Astrocyte (in vitro differentiated cells and primary cell): ENCODE measurements at places on chromosomes 2 and 18. TPM values are rescaled to one million over a fixed set of nuclear protein-coding genes. Genes with fewer than 3 reads are reported as not detected.

- no peak overlapping the region for H3K4me3 ChIP-seq
- no peaks in the 10 kb centered on the region for H3K27me3 ChIP-seq
- H3K4me1 ChIP-seq: no peaks in the 10 kb centered on the region
- DNase-seq: no peak
- H3K27ac ChIP-seq: no peak overlapping the region
Measured at GRCh38 chr2:105057005-105057404, 19.1 kb downstream of the MRPS9 start.

- H3K27me3 ChIP-seq: no peaks in the 10 kb centered on the region
- no peak for DNase-seq
- no peak overlapping the region for H3K4me3 ChIP-seq
- H3K36me3 ChIP-seq: no peaks in the 10 kb centered on the region
- peaks cover 9% of the 10 kb centered on the region for H3K4me1 ChIP-seq
Measured at GRCh38 chr2:214652473-214652872, 157.0 kb downstream of the BARD1 start.

DNA sequence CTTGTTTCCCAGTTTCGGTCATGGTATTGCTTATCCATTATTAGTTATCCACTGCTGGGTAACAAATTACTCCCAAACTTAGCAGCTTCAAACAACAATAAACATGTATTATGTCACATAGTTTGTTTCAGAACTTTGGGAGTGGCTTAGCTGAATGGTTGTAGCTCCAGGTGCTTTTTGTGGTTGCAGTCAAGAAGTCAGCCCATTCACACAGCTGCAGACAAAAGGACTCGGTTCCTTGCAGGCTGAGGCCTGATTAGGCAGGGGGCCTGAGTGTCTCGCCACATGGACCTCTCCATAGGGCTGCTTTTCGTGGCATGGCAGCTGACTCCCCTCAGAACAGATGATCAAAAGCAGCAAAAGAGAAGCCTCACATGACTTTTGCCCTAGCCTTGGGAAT is 58.2 kb upstream of the ITGA4 start:
- H3K36me3 ChIP-seq: no peaks in the 10 kb centered on the region
- DNase-seq: no peak
- no peak overlapping the region for H3K4me3 ChIP-seq
- H3K27ac ChIP-seq: no peak overlapping the region
- H3K27me3 ChIP-seq: no peaks in the 10 kb centered on the region

GRCh38 chr2:155965415-155966063 is 367.0 kb downstream of the NR4A2 start:
- H3K27me3 ChIP-seq: no peaks in the 10 kb centered on the region
- no peak overlapping the region for H3K27ac ChIP-seq
- DNase-seq: no peak
- H3K4me3 ChIP-seq: no peak overlapping the region
- no peaks in the 10 kb centered on the region for H3K36me3 ChIP-seq
- H3K4me1 ChIP-seq: no peaks in the 10 kb centered on the region

DNA sequence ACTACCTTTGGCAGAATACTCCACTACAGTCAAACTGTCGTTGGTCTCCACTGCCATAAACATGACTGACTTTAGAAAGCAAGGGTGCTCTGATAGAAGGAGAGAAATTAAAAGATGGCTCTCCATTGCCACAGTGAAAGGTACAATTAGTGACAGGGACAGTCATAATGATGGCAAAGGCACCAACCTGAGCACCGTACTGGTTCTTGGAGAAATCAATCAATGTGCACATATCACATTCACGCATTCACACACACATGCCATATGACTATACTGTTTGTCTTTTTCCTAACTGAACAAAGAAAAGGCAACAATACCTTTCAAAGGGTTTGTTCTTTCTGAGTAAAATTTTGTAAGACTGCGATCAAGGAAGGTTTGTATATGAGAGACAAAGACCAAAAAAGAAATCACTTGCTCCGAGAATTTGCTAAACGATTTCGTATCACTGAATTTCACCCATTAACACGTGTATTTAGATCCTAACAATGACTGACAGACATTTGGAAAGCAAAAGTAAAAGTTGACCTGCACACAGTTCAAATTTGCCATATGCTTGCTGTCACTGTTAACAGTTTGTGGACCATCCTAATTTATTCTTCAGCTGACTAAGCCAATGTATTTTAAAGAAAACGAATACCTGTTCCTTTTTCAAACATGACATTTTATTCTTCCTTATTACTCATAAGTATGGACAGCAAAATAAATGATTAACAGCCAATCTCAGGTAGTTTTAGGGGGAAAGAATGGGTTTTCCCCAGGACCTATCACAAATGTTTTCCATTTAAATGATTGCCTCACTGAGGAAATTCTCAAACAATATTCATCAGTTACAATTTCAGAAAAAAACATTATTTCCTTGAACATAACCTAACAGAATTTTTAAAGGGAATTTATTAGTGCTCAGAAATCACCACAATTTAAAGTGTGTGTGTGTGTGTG is 644.4 kb downstream of the ZEB2 start:
- no peaks in the 10 kb centered on the region for H3K27me3 ChIP-seq
- DNase-seq: no peak
- H3K4me3 ChIP-seq: no peak overlapping the region
- H3K27ac ChIP-seq: no peak overlapping the region

DNA sequence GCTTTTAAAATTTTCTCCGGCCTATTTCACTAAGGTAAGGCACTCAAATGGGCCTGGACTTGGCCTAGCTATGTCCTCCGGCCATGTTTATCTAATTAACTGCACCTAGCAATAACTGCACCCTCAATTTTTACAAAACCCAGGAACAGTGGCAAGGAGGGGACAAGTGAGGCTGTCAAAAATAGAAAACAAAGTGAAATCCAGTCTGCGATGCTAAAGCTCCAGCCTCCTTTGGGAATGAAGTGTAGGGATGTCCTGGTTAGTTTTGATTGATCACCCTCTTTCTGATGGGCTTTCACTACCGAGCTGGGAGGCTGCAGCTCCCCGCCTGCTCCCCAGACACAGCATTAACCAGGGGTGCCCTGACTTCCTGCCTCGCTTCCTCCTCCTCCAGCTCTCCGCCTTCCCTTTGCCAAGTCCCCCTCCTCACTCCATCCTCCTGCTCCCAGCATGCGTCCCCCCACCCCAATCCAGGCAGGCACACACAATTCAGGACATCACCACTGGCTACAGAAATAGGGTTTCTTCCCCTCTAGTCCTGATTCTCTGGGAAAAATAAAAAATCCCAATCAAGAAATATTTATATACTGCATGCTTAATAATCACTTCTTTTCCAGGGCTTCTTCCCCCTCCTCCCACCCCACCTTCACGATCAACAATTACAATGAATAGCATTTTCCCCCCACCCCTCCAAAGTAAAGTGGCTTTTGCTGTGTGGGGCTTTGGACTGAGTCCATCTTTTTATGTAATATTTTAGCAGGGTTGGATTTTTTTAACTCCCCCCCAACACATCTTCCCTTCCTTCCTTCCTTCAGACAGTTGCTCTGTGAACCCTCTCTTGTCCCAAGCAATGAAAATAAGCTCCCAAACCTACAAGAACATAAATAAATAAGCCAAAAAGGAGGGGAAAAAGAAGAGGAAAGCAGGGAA is 3.3 kb upstream of the POU3F3 start:
- no peak for DNase-seq
- peaks cover 22% of the 10 kb centered on the region for H3K4me1 ChIP-seq
- H3K4me3 ChIP-seq: peak overlapping the region; percentile 77
- H3K27me3 ChIP-seq: peaks cover 37% of the 10 kb centered on the region

Gene FOXI3
- total RNA-seq: 0.60 and 2.3 TPM in 2 replicates

Gene OSBPL1A
- 27.7 and 29.6 TPM in 2 replicates for total RNA-seq

Gene EN1
- 0.09 TPM in 1 of 2 replicates, not detected in the other for total RNA-seq

Gene ACMSD
- total RNA-seq: not detected in 2 replicates

Gene CD28
- not detected in 2 replicates for total RNA-seq
